ENCODE measurements at places on chromosomes 4 and X.

- no peak for DNase-seq
Measured at GRCh38 chr4:16026160-16026761, 57.6 kb downstream of the PROM1 start.

DNA sequence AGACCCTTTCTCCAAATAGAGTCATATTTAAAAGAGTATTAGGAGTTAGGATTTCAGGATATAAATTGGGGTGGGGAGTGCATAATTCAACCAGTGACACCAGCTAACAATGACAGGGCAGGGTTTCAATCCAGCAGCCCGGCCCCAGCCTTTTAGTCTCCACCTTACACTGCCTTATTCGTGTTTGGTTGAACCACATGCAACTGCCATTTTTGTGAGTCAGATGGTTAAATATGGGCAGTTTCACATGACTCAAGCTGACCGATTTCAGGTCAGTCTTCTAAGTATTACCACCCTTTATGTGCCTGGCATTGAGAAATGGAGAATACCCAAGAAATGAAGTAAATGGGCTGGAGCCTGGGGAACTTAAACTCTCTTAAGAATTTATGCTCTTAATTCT lies 102.8 kb downstream of the STOX2 start:
- DNase-seq = no peak

DNA sequence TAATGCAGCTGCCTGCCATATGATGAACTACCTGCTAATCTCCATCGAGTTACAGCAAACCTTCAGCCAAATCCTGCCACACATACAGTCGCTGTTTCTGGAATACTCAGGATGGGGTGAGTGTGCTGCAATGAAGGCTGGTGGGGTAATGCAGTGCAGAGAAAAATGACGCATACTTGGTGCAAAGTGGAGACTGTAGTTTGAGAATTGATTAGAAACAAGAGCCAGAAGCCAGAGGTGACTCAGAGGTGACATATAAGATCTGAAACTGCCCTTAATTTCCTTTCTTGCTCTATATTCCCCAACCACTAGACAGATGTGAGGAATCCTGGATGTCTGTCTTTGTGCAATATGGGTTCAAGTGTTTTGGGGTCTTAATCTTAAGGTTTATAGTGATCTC lies 22.0 kb downstream of the C4orf54 start:
- DNase-seq = no peak

DNA sequence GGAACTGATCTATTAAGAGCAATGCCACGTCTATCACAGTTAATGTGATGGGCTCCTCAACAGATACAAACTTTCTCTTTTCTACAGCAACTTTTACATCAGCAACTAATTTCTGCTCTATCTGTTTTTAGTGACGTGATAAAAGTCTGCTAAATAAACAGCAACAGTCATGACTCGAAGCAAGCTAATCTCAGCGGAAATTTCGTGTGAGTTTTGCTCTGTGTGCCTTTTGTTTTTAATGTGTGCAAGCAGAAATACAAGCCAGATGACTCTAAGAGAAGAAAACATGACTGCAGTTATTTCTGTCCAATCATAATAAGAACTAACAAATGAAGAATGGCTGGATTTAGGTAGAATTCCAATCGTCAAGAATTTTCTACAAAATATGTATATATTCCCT lies 214.3 kb downstream of the LDB2 start:
- no peak for DNase-seq

GRCh38 chr4:173235050-173235449 lies 66.4 kb downstream of the GALNT7 start:
- no peak for DNase-seq

- DNase-seq = no peak
Measured at GRCh38 chr4:3766785-3767569, 792 bp downstream of the ADRA2C start.

DNA sequence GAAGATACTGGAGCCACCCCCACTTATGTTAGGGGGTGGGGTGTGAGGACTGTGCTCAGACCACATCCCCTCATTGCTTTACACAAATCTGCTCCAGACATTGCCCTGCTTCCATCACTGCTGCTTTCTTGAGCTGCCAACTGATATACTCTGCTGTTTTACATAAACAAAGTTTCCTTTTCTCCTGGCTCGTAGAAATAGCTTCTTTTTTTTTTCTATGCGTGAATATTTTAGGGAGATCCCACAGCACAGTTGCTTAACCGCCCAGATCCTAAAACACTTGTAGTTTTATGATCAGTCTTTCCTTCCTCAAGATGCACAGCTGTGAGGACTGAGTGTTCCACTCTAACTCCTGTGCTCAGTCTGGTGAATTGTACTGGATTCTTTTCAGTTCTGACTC lies 768.4 kb downstream of the PCDH18 start:
- DNase-seq = no peak

- no peak for DNase-seq
Measured at GRCh38 chrX:100591256-100592051, 6.7 kb downstream of the TNMD start.

DNA sequence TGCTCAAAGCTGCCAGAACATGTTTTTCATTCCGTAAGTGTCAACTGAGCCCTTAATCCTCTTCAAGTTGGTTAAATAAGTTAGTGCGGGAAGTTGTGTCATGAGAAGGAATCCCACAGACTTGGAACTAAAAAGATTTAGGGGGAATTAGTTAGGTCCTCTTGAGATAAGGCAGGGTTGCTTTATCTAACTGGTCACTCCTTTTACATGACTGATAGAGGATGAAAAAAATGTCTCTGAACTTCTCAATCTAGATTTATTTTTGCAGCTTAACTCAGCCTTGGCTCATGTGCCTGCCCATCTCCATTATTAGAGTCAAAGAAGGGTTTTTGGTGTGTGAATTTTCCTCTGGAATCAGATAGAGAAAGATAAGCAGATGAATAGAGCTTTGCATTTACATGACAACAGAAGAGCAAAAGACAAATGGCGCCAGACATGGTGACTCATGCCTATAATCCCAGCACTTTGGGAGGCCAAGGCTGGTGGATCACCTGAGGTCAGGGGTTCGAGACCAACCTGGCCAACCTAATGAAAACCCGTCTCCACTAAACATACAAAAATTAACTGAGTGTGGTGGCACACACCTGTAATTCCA lies 882.9 kb downstream of the RPA4 start:
- no peak for DNase-seq

GRCh38 chr4:65046192-65047133 lies 623.8 kb downstream of the EPHA5 start:
- no peak for DNase-seq

DNA sequence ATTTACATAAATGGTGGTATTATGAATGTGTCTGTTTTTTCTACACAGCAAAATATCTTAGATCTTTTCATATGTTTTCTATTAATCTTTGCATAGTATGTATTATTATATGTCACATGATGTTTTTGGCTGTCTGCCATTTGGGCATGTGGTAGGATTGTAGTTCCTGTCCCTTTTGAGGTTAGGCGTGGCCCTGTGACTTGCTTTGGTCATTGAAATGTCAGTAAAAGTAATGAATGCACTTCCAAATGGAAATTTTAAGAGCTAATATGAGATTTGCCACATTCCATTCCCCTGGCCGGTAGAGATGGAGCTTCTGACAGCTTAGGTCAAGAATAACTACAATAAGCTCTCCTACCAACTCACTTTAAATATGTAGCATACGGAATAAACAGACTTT lies 45.1 kb downstream of the JADE3 start:
- no peak for DNase-seq

- DNase-seq = no peak
Measured at GRCh38 chr4:80463509-80463908, 128.0 kb downstream of the CFAP299 start.

DNA sequence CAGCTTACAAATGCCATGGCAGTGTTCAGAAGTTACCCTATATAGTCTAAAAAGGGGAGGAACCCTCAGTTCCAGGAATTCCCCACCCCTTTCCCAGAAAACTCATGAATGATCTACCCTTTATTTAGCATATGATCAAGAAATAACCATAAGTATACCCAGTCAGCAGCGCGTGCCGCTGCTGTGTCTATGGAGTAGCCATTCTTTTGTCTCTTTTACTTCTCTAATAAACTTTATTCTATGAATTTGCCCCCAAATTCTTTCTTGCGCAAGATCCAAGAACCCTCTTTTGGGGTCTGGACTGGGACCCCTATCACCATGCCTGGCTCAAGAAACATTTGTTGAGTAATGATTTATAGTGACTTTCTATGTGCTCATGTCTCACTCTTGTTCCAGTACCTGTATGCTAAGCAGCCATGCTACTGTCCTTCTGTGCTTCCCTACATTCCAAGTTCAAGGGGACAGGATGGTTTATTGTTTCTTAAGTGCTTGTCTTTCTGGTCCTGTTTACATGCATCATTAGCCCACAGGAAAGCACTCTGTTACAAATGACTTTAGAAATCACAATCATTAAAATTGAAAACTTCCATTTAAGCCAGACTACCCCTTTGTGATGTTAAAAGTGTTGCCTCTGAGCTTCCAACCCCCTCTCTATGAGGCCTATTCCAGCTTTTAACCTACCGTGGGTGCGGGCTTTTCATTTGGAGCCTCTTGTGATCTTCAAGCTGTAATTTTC lies 63.4 kb upstream of the S100G start:
- DNase-seq = no peak

GRCh38 chrX:23598575-23598974 lies 68.7 kb upstream of the PRDX4 start:
- no peak for DNase-seq

- no peak for DNase-seq
Measured at GRCh38 chr4:153140294-153140693, 63.9 kb upstream of the TRIM2 start.

DNA sequence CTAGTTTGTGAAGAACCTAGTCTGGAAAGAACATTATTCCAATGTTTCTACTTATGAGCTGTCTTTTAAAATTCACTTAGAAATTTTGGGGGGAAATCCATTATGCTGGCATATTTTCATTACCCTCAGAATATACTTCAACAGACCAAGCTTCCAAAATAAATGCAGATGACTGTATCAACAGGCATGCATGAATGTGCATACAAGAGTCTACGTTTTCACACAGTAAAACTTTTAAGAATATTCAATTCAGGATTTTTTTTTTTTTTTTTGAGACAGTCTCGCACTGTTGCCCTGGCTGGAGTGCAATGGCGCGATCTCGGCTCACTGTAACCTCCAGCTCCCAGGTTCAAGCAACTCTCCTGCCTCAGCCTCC lies 49.7 kb downstream of the ABCG2 start:
- DNase-seq = no peak
